ENCODE measurements at places on chromosomes 7 and 10.

GRCh38 chr10:88032566-88032965 lies 169.1 kb downstream of the PTEN start:
- DNase-seq, result no peak

DNA sequence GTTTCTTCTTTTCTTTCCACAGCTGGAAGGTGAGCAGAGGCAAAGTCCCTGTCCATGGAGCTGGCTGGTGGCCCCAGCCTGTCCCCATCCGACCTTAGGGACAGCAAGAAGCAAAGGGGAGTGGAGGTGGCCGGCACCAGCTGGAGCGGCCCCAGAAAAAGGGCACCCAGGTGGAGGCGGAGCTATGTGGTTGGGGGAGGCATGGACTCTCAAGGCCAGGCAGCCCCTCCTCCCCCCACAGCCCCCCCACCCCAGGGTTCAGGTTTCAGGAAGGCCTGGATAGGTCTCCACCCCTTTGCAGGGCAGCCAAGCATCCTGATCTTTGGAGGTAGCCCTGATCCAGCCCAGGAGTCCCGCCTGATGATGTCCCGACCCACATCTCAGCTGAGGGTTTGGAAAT lies at the start of gene SSC4D:
Gene SSC4D (minus strand): TSS at position 161 of the 400 bp plus-strand sequence. CDS start 5,258 bp downstream, outside the sequence.
- no peak for DNase-seq

DNA sequence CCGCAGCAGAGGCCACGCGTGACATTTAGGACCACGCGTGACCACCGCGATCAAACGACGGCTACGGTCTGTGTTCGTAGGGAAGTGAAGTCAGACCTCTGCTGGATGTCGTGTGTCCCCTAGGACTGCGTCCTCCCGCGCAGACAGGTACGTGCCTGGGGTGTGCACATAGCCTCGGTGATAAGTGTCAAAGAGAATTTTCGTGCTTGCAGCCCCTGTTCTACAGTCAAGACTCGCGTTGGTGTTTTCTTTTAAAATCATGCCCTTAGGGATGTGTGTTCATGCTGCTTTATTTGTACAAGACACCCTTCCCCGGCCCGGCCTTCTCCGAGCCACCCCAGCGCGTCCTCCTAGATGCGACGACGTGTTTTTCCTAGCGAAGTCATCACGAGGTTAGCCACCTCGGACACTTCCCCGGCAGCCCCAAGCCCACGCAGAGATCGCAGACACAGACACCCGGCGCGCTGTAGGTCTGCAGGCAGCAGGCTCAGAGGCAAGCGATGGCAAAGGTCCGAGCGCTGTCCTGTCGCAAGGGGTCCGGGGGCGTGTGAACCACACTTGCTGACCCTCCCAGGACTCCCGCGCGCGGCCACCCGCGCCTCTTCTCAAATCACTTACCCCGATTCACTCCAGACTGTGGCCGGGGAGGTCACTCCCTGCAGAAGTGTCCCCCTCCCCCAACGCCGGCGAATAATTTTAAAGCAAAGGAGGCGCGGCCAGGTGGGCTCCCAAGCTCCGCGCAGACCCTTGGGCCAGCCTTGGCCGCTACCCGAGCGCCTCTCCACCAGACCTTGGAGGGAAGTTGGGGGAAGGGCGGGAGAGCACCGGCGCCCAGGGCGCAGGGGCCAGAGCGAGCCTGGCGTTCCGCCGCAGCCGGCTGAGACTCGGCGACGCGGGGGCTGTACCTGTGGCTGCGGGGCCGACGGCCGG lies 552 bp downstream of the MKX start:
- no peak for DNase-seq

DNA sequence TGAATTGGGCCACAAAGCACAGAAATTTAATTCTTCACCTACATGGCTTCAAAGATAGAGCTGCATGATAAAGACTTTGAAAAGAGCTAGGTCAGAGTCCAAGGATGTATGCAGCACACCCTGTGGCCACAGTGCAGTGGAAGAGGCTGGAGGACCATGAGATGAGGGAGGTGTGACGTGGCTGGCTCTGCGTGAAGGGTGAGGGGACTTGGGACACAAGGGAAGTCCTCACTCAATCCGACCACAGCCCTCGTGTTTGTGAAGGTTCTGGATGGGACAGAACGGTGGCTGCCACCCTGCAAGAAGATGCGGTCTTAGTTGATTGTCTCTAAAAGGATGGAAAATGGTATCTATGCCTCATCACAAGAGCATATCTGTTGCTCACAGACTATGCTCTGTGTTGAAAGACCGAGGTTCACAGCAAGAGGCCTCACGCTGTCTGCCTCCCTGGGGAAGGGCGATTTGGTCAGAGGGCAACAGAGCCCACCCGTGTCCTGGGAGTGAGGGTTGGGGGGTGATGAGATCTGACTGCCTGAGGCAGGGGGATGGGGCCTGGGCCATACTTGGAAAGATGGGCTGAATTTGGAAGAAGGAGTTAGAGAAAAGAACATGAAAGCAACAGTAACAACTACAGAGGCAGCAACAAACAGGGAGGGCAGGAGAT lies 174.4 kb upstream of the SHH start:
- no peak for DNase-seq

GRCh38 chr7:128274246-128274883 lies 33.3 kb downstream of the LEP start:
- DNase-seq, result no peak

DNA sequence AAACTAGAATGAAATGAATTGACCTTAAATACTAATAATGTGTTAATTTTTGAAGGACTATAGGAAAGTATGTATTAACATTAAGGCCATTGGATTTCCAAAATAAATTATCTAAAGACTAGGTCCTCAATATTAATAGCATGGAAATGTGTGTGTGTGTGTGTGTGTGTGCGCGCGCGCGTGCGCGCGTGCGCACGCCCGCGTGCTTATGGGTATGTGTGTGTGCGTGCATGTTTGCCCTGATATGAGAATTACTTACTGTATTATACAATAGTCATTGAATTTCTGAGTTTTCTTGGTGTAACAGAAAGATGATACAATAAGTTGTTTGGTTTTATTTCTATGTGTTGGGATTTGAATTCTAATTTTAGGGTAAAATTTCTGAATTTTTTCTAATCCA lies 205.9 kb downstream of the BICC1 start:
- no peak for DNase-seq

GRCh38 chr7:12028508-12028907 lies 182.6 kb upstream of the TMEM106B start:
- no peak for DNase-seq

GRCh38 chr10:30155401-30155800 lies 96.0 kb upstream of the JCAD start:
- no peak for DNase-seq

DNA sequence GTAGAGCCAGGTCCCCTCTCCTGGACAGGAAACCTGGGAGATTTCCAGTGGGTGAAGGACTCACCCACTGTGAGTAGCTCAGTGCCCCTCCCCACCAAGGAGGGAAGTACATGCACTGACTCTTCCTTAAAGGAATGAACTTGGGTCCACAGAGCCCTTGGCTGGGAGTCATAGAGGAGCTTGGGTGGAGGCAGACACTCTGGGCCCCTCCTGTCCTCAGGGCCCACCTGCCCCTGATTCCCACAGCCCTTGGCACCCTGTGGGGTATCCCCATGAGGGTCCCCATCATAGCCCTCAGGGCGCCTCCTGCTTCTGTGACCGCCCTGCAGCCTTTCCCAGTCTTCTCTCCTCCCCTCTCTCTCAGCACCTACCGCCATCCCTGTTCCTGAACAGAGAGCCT lies 3.7 kb downstream of the EN2 start:
- no peak for DNase-seq

- DNase-seq, result no peak
These were observed 1076.7 kb upstream of the SORCS1 start for GRCh38 chr10:108241166-108241565.

- DNase-seq, result no peak
These were observed 629.4 kb upstream of the KCND2 start for GRCh38 chr7:119643558-119643957.

DNA sequence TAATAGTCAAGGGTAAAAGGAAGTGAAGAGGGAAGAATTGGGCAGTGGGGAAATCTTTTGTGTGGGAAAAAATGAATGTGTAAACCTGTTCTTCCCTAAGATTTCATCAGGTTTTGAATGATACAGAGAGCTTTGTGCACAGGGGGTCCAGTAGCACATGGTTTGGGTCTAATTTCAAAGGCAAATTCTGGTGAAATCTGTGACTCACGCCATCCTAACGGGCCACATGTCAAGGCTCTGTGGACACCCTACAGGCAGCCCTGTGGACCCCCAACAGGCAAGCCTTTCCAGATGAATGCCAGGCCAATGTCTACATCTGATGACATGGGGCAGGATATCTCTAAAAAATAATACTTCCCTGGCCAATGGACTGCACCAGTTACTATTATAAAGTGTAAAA lies 309.8 kb downstream of the PARD3 start:
- DNase-seq, result no peak

DNA sequence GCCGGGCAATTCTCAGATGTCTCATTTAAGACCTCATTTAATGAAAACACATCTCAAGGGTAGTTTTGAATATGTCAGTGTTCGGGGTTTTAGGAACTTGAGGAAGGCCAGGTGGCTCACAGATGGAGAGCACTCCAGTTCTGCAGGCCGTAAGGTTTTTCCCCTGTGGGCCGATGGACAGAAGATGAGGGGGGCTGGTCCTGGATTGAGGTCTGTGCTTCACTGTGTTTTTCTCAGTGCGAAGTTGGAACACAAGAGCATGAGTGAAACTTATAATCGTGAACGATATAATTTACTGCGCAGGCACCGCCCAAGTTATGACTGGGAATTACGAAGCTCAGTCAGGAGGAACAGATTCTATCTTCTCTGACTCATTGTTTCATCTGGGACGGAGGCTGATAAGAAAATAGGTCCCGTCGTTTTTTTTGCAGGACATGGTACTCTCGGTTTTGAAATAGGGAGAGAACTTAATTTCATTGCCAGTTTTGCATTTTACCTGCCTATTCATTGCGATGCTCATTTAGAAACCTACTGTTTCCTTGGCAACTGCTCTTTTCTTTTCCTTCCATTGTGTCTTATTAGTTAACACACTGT lies 591.0 kb upstream of the PFKP start:
- DNase-seq, result no peak

DNA sequence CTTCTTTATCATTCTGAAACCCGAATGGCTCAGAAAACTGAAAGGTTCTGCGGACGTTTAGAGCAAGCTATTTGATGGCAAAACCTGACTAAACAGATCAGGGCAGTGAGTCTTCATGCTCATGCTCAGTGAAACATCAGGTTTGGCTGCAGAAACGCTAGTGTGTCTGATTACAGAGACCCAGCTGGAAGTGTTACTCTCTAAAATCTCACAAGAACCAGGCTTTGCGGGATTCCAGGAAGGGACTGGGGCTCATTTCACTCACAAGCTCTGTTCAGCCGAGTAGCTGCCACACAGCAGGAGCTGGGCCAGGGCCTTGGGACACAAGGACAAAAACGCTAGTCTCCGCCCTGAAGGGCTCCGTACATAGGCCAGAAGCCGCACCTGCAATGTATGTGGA lies 2.9 kb downstream of the PITRM1 start:
- DNase-seq, result no peak

DNA sequence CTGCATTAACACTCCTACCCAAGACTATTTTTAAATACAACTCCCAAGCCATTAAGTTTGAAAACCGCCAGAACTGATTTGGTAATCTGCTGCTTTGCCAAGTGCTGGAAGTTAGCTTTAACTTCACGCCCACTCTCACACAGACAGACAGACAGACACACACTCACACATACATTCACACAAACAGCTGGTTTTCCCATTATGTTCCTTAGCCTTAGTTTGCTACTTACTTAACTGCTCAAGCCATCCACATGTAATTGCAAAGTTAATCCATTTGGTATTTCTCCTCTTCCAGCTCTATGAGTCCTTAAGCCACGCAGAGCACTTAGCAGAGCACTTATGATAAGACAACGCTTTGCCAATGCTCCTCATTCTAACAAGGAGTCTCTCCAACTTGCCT lies 8.3 kb downstream of the COBL start:
- no peak for DNase-seq

DNA sequence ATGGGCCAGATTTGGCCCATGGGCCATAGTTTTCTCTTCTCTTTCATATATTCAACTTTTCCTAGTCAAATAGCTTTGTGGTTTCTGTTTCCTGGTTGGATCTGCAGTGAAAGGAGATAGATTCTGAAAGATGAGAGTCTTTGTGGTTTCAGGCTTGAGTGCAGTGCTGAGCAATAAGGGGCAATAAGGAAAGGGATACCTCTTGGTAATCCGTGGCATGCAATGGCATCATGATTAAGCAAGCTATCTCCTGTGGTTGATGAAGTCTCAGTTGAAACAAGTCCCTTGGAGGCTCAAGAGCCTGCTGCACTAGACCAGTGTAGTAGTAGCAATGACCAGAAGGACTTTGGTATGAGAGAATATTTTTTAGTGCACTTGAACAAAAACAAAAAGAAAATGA lies 187.7 kb upstream of the CNTNAP2 start:
- DNase-seq, result no peak

DNA sequence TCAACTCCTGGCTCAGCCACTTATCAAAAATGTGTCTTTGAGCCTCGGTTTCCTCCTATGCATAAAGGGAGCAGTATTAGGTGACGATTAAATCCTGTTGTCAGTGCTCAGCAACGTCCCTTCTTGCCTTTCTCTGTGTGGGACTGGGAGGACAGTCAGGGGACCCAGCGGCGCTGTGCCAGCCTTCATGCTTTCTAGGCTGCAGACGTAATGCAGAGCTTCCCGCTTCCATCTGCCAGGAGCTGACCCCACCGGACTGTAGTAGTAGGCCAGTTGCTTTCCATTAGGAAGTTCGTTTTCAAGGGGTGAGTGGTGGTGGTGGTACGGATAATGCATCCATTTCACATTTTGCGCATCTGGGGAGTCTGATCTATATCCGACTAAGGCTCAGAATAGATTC lies 321.8 kb downstream of the PLXNA4 start:
- no peak for DNase-seq

DNA sequence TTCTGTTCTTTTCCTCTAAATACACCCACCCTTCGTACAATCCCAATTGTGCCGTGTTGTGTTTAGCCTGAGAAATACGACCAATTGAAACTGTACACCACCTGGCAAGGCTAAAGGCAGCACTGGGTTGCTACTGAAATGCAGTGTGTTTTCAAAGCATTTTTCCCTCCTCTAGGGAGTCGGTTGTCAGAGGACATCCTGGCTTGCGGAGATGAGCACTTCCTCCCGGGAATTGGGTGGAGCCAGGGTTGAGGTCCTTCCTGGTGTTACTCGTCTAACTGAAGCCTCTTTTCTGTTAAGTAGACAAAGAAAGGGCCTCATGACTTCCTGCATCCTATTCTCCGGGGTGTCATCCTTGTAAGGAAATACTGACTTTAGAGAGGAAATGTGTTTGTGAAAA lies 133.5 kb downstream of the MTPAP start:
- no peak for DNase-seq

DNA sequence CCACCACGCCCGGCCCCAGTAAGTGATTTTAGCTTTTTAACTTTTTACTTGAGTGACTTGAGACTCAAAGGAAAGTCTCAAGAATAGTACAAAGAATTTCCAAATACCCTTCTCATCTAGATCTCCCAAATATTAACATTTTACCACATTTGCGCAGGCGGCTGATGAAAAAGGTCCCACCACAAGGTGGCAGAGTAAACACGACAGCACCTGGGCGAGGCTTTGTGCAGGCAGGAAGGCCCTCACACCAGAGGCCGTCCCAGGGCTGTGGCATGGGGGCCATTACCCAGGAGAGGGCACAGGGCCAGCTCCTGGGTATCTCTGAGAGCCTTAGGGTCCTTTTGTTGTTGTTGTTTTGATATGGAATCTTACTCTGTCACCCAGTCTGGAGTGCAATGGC lies 50.0 kb upstream of the WIPI2 start:
- DNase-seq, result no peak
